NCI-H1417 treated with DMSO at 0.1 percent for 48 hours (cell line): ENCODE measurements at places on chromosomes 7 and 10.
A peak's percentile ranks its signal among the peaks of the same experiment; 100 is the strongest.

- DNase-seq = no peak
Measured at GRCh38 chr7:22351329-22351692, 5.6 kb downstream of the RAPGEF5 start.

GRCh38 chr7:50775836-50776235 lies 6.9 kb downstream of the GRB10 start:
- DNase-seq = no peak

GRCh38 chr7:27220440-27220955 lies 20.6 kb upstream of the HOXA13 start:
- no peak for DNase-seq

DNA sequence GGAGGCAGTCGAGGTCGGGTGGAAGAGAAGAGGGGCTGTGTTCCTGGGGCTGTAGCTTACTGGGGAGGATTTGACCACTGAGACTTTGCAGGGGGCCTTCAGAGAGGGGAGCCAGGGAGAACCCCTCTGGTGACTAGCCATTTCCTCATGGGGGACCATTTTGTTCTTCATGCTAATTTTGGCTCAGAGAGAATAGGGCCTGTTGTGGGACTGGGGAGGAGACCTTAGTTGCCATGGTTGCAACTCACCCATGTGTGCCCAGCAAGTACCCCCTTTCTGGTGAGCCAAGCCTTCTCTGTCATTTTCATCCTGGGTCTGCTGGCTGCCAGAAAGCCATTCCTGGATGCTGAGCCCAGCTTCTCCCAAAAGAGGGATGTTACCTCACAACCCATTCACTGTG lies 120.9 kb downstream of the GRK5 start:
- no peak for DNase-seq

DNA sequence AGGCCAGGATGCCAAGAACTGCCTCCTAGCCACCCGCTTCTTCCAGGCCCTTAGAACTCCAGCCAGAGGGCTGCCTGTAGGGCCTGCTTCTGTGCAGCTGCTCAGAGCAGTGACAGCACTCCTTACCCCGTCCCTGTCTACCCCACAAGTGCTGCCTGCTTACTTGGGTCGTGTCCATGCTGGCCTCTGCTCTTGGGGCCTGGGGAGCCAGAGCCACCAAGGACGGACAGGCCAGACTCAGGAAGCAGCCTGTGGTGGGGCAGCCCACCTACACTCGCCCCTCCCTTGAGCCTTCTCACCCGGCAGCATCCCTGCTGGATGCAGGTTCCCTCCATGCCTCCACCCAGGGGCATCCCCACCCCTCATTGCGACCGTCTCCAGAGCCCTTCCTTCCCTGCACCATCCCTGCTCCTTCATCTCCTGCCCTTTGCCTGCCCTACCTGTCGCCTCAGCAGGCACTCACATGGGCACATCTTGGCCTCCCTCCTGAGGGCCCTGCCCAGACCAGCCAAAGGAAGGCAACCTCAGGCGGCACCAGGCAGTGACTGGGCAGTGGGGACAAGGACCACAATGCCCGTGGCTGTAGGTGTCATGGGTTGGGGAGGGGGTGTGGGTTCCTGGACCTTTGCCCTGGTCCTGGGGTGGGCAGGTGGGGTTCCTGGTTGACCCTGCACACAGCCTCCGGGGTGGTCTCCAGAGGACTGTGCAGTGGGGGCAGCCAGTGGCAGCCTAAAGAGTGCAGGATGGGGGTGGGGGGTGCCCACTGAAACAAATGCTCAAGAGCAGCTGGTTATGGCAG lies 78.0 kb upstream of the TNS3 start:
- no peak for DNase-seq

- DNase-seq = no peak
Measured at GRCh38 chr7:30351724-30352123, 67.3 kb downstream of the ZNRF2 start.

DNA sequence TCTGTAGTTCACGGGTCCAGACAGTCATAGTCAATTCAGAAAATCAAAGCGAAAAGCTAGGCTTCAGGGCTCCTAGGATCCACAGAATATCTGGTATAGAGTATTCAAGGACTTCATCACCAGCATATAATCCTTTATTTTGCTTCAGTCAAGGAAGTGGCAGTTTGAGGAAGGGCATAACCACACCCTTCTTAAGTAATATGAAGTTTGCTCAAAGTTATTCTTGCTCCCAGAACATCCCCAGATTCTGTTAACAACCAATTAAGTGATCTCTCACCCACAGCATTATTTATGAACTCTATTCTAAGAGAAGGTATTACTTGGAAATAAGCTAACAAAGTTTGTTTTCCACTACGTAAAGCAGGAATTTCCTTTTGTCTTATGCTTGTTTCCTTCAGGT lies 13.2 kb downstream of the CWF19L1 start:
- DNase-seq = no peak

DNA sequence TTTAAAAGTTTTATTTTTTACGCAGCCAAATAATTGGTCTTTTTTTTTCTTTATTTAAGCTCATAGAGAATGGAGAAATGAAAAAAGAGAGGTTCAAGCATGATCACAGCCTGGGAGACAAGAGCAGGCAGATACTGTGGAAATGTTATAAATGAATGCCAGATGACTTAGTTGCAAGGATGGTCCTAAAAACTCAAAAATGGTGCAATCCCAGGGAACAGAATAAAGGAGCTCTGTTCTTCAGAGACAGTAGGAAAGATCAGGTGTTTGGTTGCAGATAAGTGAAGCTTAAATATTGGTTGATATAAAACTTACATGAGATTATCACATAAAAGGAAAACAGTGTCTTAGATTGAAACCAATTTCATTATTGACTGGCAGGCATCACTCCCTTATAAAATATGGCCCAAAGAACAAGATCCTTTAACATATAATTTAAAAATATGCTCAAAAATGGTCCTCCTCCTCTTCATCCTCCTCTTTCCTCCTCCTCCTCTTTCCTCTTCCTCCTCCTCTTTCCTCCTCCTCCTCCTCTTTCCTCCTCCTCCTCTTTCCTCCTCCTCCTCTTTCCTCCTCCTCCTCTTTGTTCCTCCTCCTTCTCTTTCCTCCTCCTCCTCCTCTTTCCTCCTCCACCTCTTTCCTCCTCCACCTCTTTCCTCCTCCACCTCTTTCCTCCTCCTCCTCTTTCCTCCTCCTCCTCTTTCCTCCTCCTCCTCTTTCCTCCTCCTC lies 18.6 kb downstream of the GNAT3 start:
- no peak for DNase-seq

DNA sequence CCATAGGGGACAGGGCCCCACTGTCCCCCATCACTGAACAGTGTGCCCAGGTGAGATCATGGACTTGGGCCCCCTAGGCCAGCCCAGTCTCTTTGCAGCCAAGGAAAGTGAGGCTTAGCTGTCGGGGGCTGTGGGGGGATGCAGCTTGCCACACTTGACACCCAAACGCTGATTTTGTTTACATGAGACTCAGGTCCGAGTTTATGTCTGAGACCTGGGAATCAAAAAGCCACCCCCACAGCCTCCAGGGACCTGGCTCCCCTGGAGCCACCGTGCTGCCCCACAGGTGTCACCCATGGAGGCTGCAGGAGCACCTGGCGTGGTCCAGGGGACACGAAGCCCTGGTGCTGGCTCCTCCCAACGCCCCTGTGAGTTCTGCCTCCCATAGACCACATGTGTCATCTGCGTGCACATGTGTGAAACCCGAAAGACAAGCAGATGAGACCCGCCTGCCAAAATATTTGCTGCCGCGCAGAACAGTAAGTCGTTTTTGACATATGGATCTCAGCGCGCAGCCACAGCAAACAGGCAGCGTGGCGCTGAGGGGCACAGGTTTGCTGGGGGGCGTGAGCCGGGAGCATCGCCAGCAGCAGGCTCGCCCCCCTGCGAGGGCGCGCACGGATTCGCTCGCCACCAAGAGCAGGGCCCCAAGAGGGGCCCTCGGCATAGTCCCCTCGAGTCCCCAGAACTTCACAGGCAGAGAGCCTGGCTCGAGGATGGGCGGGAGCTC lies 112.3 kb downstream of the LHPP start:
- no peak for DNase-seq

GRCh38 chr10:126001576-126001975 lies 105.2 kb downstream of the FANK1 start:
- DNase-seq = no peak

GRCh38 chr7:158034571-158034970 lies 553.1 kb downstream of the PTPRN2 start:
- no peak for DNase-seq

- no peak for DNase-seq
Measured at GRCh38 chr10:21417172-21417712, 108.2 kb downstream of the SKIDA1 start.

DNA sequence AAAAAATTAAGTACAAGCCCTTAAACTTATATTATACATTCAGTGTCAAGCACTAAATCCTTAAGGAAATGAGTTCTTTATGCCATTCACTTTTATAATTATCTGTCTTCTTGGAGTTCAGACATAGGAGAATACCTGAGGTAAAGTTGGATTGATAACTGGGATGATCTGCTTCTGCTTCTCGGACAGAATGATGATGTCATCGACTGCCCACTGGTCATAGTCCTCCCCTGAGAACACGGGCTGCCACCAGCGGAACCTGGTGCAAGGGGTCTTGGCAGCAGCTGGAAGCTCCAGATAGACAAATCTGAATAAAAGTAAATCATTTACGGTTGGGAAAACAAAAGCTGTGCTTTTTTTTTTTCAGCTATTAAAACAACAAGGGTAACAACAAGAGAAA lies 148.2 kb upstream of the SLC26A5 start:
- no peak for DNase-seq

DNA sequence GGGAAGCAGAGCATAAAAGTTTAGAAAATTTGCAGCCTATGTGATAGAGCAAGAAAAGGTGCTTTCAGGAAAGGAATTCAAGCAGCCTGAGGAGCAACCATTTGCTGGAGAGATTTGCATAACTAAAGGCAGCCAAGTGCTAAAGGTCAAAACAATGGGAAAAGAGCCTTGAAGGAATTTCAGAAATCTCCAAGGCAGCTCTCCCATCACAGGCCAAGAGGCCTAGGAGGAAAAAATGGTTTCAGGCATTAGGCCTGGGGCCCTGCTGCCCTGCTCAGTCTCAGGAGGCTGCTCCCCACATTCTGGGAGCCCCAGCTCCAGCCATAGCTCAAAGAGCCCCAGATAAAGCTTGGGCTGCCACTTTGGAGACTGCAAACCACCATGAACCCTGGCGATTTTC lies 95.9 kb upstream of the UNC5B start:
- no peak for DNase-seq

DNA sequence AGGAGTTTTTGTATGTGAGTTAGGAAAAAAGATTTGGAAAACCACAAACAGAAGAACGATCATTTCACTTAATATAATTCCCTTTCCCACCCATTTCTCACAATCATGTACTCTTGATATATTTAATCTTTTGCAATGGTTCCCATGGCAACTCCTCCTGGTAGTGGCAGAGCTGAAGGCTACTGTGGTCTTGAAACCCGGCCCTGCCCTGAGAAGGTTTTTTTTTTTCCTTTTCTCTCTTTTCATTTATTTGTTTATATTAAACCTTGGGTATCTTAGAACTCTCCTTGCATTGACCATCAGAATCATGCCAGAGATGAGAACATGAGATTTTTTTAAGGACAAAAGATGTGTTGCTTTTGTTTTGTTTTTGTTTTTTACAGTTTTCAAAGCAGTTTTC lies 566.1 kb upstream of the NRP1 start:
- no peak for DNase-seq

DNA sequence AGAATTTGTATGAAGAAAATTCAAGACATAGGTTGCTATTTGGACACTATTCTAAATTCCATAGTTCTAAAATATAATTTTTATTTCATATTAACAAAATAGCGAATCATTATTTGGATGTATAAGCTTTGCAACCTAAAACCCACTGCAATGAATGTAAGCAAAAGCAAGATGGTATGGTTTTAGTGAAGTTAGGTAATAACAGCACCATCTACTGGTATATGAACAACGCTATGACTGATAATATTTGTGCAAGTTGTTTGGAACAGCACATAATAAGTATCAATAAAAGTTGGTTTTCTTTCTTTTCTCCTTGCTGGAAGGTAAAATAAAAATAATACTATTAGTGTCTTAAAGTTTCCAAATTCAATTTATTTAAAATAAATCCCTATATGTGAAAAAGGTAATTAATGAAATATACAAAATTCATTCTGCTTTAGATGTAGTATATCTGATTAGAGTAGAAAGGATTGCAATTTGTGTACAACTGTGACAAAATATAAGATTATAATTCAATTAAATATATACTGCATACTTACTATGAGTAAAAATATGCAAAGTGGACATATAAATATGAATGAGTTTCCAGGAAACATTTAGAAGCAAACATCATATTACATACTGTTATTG lies 79.0 kb upstream of the LSM8 start:
- DNase-seq = peak; percentile 24

GRCh38 chr10:4383651-4384098 lies 442.3 kb upstream of the AKR1E2 start:
- no peak for DNase-seq

DNA sequence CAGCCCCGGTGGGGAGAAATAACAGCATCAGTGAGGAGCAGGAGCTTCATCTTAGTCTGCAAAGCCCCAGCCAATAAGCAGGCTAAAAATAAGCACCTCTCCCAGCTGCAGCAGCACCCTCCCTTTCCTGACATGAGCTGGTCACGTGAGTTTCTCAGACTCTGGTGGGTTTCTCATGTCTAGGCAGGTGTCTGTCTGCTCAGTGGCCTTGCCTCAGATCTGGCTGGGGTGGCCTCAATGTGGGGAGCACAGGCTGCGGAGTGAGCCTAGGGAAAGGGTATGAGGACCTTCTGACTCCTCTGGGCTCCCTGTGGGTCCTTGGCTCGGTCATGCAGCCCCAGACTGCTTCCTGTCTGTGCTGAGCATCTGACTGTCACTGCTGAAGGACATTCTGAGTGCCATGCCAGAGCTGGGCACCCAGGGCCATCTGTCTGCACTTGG lies 81.6 kb upstream of the LRRC4 start:
- DNase-seq = no peak

DNA sequence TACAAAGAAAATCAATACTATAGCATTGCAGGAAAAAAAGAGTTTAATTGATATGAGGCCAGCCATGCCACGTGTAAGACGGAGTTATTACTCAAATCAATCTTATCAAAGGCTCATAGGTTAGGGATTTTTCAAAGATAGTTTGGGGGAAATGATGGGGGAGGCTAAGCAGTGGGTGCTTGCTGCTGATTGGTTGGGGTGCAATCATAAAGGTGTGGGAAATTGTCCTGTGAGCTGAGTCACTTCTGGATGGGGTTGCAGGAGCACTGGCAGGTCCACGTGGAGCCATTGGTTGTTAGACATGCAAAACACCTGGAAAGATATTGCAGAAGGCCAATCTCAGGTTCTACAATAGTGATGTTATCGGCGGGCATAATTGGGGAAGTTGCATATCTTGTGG lies 319.2 kb upstream of the COBL start:
- no peak for DNase-seq

GRCh38 chr7:11345621-11346020 lies 371.9 kb downstream of the PHF14 start:
- no peak for DNase-seq

- no peak for DNase-seq
Measured at GRCh38 chr10:97016728-97017473, 168.9 kb downstream of the SLIT1 start.

DNA sequence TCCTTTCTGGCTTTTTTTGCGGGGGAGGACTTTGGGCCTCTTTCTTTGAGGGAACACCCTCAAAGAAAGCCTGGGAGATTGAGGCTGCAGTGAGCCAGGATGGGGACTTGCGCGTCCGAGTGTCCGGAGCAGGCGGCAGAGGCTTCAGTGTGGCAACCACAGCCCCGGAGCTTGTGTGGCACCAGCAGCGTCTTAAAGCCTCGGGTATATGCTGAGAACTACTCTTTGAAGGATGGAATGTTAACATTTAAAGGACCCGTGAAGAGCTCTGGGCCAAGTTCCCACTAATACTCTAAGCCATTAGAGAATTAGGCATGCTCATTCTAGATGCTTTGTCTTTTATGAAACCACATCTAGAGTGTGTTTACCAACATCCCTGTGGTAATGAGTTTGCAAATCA lies 168.2 kb downstream of the SEPTIN7 start:
- DNase-seq = no peak
